ENCODE measurements at places on chromosomes 12 and 14.
A peak's percentile ranks its signal among the peaks of the same experiment; 100 is the strongest.

GRCh38 chr12:4369548-4369947 lies 10.0 kb downstream of the FGF23 start:
- no peak for DNase-seq

DNA sequence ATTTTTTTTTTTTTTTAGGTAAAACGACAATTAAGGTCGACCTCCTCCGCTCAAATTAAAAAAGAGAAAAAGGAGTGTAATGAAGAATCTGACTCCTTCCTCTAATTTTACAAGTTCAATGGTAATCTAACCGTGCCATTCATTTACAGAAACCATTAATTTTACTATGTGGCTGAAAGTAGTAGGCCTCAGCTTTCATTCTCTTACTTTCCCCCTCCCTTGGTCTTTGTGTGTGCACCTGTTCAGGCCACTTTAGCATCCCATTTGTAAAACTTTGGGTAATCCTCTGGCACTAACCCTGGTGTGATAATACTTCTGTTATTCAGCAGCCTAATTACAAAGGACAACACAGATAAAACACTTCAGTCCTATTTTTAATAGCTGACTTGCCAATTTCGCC lies 128.1 kb downstream of the ASCL1 start:
- no peak for DNase-seq

DNA sequence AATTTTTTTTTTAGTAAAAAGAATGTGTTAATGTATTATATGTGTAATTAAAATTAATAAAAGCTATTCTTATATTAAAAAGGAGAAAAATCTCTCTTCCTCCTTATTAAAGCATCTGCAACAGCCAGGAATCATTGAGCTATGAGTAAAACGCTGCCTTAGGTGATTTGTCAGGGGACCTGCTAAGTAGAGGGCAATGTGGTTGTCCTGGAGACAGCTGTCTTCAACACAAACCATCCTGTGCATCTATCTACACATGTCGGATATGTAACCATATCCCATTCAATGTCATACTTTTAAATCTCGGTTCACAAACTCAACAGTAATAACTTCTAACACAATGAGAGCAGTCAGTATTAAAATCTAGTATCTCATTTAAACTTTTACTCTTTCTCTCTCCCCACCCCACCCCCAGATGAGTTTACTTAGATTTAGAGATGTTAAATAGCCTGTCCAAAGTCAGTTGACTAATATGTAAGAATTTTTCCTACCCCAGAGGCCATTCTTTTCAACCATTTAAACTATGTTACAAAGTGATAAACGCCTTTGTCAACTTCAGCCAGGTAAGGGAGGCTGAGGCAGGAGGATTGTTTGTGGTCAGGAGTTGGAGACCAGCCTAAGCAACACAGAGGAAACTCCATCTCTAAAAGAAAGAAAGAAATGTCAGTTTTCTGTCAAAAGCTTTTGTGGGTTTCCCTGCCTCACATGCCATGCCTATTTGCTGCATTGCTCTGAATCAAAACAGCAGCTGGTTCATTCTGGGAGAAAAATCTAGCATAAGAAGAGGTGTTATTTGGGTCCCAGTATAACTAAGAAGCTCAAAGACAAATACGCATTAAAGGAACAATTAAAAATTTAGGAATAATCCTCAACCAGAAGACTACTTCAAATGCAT lies 413.7 kb upstream of the CCDC196 start:
- DNase-seq, result no peak

- peak; percentile 99 for DNase-seq
Measured at GRCh38 chr12:100266585-100266834, 369 bp downstream of the DEPDC4 start.

DNA sequence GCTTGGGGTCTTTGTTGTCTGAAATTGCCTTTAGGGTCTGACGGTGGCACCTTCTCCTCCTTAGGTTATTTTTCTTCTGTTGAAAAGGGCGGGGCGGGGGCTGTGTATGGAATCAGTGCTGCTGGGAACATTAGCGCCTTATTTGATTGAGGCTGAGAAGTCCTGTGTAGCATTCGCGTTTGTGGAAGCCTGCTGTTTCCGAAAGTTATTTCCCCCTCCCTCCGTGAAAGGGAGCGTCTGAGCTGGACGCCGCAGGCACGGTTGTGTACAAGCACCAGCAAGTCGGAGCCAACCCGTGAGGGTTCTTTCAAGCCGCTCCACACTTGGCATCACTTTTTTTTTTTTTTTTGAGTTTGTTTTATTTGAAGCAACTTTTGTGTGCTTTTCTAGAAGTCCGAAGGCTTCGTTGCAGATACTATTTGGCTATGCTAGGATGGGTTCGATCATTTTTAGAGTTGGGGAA lies 1.1 kb downstream of the SYNE2 start:
- DNase-seq, result peak; percentile 71

DNA sequence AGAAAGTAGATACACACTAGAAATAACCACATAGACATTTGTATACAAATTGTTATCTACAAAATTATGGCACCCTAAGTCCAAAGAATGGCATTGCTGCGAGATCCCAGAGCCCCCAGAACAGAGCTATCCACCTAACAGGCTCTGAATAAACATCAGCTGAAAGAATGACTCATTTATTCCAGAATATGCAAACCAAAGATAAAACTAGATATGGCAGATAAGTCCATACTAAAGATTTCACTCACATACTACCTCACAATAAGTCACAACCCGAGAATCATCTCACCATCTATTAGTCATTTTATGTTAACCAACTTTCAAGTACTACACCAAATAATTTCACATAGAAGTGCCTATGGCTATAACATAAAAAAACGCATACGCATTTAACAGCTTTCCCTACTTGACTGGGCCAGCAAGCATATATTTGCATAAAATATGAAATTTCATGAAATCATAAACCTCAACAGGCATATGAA lies 5.6 kb downstream of the CNIH1 start:
- no peak for DNase-seq

DNA sequence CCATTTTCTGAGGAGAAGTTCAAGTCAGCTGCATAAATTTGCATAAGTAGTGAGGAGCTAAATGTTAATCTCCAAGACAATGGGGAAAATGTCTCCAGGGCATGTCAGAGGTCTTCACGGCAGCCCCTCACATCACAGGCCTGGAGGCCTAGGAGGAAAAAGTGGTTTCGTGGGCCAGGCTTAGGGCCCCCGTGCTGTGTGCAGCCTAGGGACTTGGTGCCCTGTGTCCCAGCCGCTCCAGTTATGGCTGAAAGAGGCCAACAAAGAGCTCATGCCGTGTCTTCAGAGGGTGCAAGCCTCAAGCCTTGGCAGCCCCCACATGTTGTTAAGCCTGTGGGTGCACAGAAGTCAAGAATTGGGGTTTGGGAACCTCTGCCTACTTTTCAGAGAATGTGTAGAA lies 41.9 kb upstream of the RD3L start:
- no peak for DNase-seq

GRCh38 chr14:22047115-22047514 lies 373.5 kb upstream of the OR4E1 start:
- DNase-seq, result no peak

DNA sequence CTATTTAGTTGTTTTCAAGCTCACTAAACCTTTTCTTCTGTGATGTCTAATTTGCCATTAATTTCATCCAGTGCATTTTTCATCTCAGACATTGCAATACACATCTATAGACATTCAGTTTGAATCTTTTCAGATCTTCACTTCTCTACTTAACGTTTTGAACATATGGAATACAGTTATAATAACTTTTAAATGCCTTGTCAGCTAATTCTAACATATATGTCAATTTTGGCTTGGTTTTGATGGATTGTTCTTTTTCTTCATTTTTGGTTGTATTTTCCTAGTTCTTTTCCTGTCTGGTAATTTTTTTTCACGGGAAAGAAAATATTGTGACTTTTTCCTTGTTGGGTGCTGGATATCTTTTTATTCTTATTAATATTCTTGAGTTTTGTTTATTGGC lies 215.3 kb downstream of the ATP23 start:
- no peak for DNase-seq

DNA sequence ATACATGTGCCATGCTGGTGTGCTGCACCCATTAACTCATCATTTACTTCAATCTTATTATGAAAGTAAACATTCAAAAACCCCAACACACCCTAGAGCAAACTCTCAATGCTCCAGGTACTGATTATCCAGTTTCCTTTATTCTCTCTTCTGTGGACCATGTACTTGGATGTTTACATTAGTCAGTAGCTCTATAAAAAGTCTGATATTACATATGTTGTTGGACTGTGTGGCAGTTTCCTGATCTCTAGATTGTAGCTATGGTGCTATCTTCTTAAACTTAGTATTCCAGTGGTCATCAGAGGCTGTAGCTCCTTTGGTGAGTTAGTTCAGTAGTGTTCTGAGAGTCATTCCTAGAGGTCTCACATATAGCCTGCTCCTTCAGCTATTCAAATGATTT lies 25.1 kb upstream of the ITGA5 start:
- no peak for DNase-seq

DNA sequence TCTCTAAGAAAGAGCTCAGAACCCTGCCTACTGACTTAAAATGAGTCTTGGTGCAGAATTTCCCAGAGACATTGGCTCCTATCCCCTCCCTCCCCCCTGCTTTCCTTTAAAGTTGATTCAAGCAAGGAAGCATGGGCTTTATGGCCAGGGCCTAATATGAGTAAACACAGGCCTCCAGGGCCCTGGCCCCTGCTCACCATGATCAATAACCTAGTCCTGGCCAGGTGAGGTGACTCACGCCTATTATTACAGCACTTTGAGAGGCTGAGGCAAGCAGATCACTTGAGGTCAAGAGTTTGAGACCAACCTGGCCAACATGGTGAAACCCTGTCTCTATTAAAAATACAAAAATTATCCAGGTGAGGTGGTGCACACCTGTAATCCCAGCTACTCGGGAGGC lies 165.1 kb upstream of the TMCC3 start:
- DNase-seq, result no peak

- DNase-seq, result peak; percentile 30
Measured at GRCh38 chr12:105330931-105331804, 677 bp downstream of the C12orf75 start.

- no peak for DNase-seq
Measured at GRCh38 chr14:78319887-78320635, 149.9 kb downstream of the NRXN3 start.

GRCh38 chr14:23346693-23347405 lies 5.8 kb downstream of the SLC22A17 start:
- DNase-seq, result no peak

DNA sequence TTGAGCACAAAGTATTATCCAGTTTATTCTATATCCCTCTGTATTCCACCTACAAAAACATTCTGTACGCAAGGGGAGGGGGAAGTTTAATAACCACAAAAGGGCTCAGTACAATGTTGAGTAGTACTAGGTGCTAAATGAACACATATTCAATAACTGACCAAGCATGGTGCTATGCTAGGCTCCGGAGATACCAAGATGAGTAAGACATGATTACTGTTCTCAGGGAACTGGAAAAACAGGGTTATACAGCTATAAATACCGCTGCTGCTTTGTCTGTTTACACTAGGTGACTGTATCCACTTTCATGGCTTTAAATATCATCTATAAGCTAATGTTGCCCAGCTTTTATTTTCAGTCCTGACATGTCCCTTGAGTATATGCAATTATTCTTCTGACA lies 135.8 kb downstream of the INSM2 start:
- DNase-seq, result no peak

GRCh38 chr14:100067971-100068959 lies 3.0 kb downstream of the EVL start:
- peak; percentile 52 for DNase-seq

- DNase-seq, result no peak
Measured at GRCh38 chr14:35215110-35215813, 76.9 kb upstream of the PSMA6 start.

GRCh38 chr12:95390192-95390591 lies 83.8 kb upstream of the METAP2 start:
- no peak for DNase-seq

DNA sequence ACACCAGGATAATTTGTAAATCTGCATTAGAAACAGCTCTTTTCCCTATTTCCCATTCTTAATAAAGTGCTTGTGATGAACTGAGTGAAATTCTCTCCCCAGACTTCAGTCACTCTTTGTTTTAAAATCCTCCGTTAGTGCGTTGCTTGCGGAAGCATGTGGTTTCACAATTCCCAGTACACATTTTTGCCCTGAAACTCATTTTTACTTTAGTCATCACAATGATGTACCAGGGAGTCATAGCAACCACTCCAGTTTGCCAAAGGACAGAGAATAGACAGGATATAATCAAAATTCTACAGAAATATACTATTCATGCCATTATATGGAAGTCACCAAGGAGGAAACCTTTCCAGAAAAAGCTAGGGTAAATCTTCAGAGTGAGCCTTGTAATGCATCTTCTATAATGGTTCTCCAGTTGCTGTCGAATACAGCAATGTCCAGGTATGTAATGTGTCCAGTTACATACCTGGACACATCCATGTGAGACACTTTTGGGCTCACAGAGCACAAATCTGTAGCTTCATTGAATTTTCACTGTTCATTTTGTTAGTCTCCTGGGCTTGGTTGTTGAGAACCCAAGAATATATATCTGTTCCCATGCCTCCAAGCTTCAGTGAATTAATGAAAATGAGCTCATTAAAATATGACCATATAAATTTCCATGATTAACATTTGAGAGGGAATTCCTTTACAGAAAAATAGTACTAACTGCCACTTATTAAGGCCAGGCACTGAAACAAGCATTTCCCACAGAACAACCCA lies 57.8 kb downstream of the GPR135 start:
- no peak for DNase-seq

DNA sequence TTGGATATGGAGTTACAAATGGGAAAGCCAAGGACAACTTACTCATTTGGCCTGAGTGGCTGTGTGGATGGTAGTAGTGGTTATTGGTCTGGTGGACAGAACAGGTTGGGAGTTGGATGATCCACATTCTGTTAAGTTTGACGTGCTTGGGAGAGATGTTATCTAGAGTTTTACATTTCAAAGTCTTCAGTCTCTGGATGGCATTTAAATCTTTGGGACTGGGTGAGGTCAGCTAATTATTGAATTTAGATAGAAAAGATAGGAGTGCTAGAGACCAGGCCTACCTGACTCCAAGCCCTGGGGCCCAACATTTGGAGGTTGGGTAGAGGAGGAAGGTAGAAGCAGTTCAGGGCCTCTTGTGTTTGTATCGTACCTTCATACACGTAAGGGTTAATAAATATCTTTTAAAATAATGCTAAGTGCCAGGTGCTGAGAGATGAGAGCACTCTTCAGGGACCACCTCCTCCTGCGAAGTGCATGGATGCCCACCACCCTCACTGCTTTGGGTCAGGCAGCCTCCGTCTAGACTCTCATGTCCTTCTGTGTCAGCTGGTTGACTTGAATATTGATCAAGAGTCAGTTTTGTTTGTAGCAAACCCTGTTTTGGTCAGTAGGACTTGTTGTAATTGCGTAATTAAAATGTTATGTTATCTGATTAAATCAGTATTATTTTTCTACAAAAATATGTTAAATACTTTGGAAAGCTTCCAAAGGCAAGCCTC lies 460.4 kb upstream of the RGS6 start:
- no peak for DNase-seq

DNA sequence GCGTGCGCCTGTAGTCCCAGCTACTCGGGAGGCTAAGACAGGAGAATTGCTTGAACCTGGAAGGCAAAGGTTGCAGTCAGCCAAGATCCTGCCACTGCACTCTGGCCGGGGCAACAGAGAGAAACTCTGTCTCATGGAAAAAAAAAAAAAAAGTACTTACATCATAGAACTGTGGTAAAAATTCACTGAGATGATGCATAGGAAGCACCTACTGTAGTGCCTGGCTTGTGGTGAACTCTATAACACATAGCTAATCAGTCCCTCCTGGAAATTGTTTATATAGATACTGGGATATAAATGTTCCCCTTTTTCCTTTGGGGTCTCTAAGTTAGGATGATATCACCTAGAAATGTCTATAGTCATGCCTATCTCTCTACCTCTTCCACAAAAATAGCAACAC lies 89.7 kb upstream of the CPM start:
- no peak for DNase-seq

Data from left colon (tissue), 2 donors.